Endothelial cell of coronary artery (primary cell): ENCODE measurements at places on chromosomes 7 and 10. TPM values are rescaled to one million over a fixed set of nuclear protein-coding genes. Genes with fewer than 3 reads are reported as not detected.

The GRM3 gene
- total RNA-seq, result not detected in 2 replicates

The EFCAB10 gene
- total RNA-seq, result under 0.01 TPM in 1 of 2 replicates, not detected in the other

The TAS2R3 gene
- total RNA-seq, result 1.2 and 1.3 TPM in 2 replicates

The BLNK gene
- total RNA-seq, result not detected in 2 replicates

The SPACDR gene
- total RNA-seq, result 1.3 and 1.9 TPM in 2 replicates

The GCK gene
- total RNA-seq, result 0.19 and 0.27 TPM in 2 replicates

The OR6B1 gene
- 0.09 TPM in 1 of 2 replicates, not detected in the other for total RNA-seq

The SPDYE3 gene
- not detected in 2 replicates for total RNA-seq

The FGFR2 gene
- total RNA-seq, result 0.09 TPM in 2 replicates

The HOXA3 gene
- total RNA-seq, result 0.63 and 0.75 TPM in 2 replicates

The RADIL gene
- 0.18 and 1.0 TPM in 2 replicates for total RNA-seq

The ADAM8 gene
- 0.18 and 0.75 TPM in 2 replicates for total RNA-seq

The OPN1SW gene
- not detected in 2 replicates for total RNA-seq
